Calu3 (cell line): ENCODE measurements at places on chromosomes 1 and 21.

- no peak for DNase-seq
Observed at GRCh38 chr1:167904652-167905130, 9.2 kb downstream of the ADCY10 start.

DNA sequence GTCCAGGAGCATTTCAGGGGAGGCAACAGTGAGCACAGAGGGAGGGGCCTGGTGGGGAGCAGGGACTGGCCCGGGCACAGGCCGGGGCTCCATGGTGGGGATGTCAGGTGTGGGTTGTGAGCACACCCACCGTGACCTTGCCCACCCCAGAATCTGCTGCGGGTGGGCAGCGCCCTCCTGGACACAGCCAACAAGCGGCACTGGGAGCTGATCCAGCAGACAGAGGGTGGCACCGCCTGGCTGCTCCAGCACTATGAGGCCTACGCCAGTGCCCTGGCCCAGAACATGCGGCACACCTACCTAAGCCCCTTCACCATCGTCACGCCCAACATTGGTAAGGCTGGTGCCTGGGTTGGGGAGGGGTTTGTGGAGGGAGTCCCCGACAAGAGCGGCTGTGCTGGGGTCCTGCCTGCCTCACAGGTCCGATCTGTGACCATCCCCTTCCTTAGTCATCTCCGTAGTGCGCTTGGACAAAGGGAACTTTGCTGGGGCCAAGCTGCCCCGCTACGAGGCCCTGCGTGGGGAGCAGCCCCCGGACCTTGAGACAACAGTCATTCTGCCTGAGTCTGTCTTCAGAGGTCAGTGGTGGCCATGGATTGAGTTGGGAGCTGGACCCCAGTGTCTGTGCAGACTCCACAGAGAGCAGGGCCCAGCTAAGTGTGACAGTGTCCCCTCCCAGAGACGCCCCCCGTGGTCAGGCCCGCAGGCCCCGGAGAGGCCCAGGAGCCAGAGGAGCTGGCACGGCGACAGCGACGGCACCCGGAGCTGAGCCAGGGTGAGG lies 14.3 kb downstream of the PSRC1 start:
- DNase-seq, result no peak

GRCh38 chr1:36784147-36784859 lies 250.0 kb downstream of the GRIK3 start:
- DNase-seq, result no peak

DNA sequence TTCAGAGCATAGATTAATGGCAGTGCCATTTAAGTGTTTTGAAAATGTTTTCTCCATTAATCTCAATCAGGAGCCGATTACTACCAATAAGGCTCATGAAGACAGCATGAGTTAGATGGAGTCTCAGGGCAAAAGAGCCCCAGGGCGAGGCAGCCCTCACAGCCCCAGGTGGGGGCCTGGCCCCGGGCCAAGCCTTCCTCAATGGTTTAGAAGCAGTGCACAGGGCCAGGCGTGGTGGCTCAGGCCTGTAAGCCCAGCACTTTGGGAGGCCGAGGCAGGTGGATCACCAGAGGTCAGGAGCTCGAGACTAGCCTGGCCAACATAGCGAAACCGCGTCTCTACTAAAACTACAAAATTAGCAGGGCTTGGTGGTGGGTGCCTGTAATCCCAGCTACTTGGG lies 348.1 kb upstream of the VAMP3 start:
- DNase-seq, result no peak

DNA sequence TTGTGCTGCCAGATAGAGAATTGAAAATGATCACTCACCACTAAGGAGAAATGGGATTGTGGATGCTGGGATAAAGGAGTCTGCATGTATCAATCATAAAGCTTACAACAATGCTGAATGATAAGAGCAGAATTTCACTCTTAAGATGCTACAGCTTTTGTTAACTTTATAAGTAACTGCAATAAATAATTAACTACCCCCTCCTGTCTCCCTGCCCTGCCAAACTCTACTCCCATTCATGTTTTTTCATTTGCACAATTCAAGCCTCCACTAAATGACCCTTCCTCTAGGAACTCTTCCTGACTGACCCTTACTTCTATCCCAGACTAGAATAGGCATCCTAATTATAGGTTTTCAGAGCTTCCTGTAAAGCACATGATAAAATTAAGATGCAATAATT lies 14.9 kb downstream of the MTF1 start:
- no peak for DNase-seq

- DNase-seq, result no peak
Observed at GRCh38 chr1:183570451-183570850, 19.8 kb downstream of the NCF2 start.

DNA sequence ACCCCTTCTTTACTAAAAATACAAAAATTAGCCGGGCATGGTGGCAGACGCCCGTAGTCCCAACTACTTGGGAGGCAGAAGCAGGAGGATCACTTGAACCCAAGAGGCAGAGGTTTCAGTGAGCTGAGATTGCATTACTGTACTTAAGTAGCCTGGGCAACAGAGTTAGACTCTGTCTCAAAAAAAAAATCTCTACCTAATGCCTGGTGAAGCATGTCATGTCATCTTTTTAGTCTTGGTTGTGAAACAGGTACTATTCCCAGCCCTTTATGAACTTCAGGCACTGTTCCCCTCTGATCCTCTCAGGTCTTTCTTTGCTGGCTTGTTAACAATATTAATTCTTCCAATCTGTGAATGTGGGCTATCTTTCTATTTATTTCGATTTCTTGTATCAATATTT lies 22.1 kb downstream of the PRRC2C start:
- DNase-seq, result no peak

GRCh38 chr1:194055536-194055935 lies 869.1 kb upstream of the B3GALT2 start:
- no peak for DNase-seq

- DNase-seq, result no peak
Observed at GRCh38 chr21:29242201-29242600, 56.5 kb upstream of the BACH1 start.

GRCh38 chr1:216847397-216848036 lies 124.3 kb upstream of the ESRRG start:
- no peak for DNase-seq

- DNase-seq, result no peak
Observed at GRCh38 chr21:46675595-46676280, 40.3 kb downstream of the PRMT2 start.

- no peak for DNase-seq
Observed at GRCh38 chr1:226166341-226166740, 20.2 kb downstream of the ACBD3 start.

GRCh38 chr1:108120163-108120562 lies 80.0 kb downstream of the SLC25A24 start:
- no peak for DNase-seq

- DNase-seq, result no peak
Observed at GRCh38 chr1:181949500-181949899, 112.0 kb downstream of the ZNF648 start.

DNA sequence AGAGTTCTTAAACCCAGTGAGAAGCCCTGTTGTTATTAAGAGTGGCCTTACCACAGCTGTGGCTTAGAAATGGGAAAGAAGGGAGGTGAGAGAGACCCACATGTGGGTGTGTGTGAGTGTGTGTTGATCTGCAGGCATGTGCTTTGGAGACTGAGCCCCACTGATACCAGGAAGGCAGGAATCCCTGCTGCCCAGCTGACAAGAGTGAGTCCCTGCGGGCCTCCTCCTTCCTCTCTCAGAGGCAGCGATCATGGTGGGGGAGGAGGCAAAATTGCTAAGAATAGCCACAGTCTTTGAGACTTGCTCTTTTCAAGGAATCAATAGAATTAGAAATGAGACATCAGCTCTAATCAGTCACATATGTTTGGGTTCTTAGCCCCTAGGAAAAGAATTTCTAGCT lies 87.0 kb upstream of the WARS2 start:
- no peak for DNase-seq

DNA sequence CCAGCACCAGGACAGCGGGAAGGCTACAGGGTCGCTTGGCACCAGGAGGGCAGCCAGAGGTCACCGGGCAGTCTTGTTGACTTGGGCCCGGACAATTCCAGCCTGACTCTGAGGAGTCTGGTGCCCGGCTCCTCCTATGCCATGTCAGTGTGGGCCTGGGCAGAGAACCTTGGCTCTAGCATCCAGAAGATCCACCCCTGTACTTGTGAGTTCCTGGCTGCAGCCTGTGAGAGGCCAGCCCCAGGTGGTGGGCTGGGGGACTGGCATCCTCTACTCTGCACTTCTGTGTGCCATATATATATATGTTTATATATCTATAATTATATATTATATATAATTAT lies 11.6 kb upstream of the PTPN7 start:
- no peak for DNase-seq

DNA sequence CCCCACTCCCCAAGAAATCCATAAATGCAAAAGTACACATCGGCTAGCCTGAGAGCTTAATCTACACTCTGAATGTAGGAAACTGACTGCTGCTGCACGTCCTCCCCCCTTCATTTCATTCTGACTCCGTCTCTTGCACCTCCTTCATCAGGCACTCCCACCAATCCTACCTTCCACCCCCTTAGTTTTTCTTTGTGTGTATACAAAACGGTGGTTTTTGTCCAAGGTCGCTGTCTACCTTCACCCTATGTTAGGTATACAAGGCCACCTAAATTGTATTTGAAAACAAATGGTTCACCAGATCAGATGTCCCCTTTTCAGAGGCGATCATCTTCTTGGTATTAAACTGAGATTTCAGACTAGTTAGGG lies 1.9 kb downstream of the WDR26 start:
- DNase-seq, result no peak

- peak; percentile 77 for DNase-seq
Observed at GRCh38 chr1:202107801-202108731, 14.7 kb upstream of the GPR37L1 start.

DNA sequence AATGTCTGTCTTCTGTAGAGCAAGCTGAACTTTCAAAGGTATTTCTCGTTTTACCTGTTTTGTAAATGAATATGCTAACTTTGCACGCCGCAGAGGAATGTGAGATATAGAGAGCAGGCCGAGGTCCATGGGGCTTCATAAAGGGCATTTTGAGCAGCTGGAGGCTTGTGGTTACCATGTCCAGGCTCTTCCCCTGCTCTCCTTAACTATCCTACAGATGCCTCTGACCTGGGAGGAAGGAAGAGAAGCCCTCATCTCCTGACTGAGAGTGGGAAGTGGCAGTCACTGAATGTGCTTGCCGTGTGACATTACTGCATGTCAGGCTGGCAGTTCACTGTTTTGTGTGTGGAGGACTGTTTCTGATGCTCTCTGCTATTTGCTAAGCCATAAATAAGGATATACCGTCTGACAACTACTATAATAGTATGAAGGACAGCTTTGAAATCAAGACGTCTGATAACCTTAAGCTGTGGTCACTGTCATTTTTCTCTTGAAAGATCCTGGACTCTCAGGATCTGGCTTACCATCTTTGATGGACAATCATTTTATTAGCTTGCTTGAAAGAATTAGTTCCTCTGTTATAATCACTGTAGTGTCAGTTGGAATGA lies 92.2 kb downstream of the DYRK1A start:
- peak; percentile 19 for DNase-seq

GRCh38 chr1:230979389-230979716 lies 459 bp downstream of the ARV1 start:
- no peak for DNase-seq

- DNase-seq, result no peak
Observed at GRCh38 chr1:114457675-114458236, 53.2 kb downstream of the TRIM33 start.

GRCh38 chr1:17559615-17560419 lies 20.3 kb downstream of the ARHGEF10L start:
- DNase-seq, result peak; percentile 61

DNA sequence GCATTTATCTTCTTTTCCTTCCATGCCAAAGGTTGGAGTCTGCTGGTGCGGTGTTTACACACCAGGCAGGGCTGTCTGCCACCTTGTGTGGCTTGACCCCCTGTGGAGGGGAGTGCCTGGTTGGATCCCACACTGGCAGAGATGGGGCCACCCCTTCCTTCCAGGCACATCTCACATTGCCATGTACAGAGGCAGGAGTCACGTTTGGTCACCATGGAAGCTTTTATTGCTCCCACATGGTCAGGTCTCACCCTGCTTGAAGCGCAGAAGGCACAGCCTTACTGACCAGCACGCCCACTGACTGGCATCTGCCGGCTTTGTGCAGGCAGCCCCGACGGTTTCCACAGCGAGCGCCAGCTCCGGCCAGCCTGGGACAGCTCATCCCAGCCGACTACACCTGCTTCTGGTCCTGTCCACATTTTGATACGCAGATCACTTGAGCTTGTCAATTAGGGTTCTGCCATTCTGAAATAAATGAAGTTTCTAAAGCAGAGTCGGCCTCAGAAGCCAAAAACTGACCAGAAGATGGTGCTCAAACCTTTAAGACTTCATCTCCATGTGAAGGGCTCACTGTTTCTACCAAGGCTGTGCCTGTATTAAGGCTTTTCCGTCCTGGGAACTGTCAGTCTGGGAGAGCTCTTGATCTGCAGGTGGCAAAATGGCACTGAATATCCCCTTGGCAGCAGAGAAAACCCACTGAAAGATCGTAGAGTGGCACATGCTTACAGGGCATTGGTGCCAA lies 35.6 kb upstream of the EPHA8 start:
- no peak for DNase-seq

DNA sequence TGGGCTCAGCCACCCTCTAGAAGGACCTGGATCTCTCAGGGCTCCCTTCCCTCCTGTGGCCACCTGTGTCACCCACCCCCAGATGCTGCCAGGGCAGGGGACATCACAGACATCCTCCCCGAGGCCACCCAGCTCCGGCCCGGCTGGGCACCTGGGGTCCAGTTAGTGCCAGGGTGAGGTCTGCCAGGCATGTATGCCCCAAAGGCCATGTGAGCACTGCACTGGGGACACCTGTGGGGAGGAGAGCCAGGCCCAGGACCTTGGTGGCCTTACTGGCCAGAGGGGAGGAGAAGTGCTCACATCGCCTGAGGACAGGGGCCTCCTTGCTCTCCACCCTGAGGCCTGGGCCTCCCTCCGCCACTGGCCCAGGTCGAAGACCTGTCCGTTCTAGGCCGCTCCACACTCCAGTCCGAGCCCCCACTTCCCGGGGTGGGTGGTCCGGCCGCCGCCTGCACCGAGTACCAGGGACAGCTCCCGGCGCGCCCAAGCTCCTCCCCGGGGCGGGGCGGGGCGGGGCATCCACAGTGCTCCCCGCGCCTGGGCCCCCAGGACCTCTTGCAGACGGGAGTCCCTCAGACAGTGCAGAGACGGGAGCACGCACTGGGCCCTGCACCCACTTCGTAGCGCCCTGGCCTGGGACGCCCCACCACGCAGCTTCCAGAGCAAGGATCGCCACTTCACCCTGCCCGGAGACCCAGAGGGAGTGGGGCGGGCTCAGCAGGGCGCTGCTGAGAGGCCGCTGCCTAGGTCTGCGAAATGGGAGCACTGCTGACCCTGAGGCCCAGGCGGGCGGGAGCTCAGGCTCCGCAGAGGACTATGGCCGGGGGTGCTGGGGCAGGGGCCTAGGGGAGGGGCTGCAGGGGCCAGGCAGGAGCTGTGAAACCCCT lies 34.3 kb upstream of the CCDC27 start:
- no peak for DNase-seq

- DNase-seq, result no peak
Observed at GRCh38 chr21:45468971-45469272, 64.0 kb downstream of the COL18A1 start.

DNA sequence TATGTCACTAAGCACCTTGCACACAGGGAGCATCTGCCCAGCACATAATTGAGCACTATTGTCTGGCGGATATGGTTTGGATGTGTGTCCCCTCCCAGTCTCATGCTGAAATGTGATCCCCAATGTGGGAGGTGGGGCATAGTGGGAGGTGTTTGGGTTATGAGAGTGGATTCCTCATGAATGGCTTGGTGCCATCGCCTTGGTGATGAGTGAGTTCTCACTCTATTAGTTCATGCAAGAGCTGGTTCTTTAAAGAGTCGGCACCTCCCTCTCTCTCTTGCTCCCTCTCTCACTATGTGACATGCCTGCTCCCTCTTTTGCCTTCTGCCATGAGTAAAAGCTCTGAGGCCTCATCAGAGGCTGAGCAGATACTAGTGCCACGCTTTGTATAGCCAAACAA lies 9.5 kb downstream of the CTSK start:
- DNase-seq, result no peak

- no peak for DNase-seq
Observed at GRCh38 chr1:218488531-218488930, 143.4 kb downstream of the TGFB2 start.
